Foreskin fibroblast (primary cell): ENCODE measurements at places on chromosomes 5 and 9.

GRCh38 chr9:117958726-117959125 is 254.5 kb downstream of the TLR4 start:
- no peak for DNase-seq

DNA sequence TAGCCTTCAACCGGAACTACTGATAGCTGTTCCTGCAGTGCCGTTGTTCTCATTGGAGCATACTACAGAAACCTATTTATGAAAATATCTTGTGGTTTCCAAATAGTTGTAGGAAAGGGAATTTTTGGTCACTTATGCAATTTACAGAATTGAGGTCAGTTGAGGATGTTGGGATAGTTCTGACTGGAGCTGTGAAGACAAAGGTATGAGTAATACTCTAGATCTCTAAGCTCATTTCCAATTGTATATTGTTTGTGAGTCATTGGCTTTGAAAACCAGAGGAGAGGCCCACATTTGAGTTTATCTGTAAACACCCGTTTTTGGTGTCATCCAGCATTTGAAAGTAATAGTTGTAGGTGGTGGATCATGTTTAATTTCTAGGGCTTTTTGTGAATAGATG is 561.3 kb upstream of the WWC1 start:
- DNase-seq = peak; percentile 76

DNA sequence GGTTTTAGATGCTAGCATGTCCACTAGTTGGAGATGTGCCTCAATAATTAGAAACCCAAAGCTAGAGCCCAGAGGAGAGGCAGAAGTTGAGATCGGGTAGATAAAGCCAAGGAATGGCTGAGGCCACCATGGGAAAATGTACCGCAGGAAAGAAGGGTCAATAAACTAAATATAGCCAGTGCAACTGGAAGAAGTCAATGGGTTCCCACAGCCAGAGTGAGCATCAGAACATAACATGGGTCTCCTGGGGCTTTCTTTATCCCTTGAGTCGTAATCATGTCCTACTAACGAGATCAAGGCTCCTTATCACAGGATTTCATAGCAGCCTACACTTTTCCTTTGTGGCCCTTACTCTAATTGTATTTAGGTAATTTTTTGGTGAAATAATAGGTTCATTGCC is 61.7 kb downstream of the FRMD3 start:
- no peak for DNase-seq

- no peak for DNase-seq
These were observed 49.0 kb upstream of the SARDH start for GRCh38 chr9:133786907-133787753.

GRCh38 chr9:112699230-112699629 is 18.7 kb downstream of the INIP start:
- DNase-seq = no peak

GRCh38 chr9:70120834-70121510 is 77.3 kb downstream of the MAMDC2 start:
- DNase-seq = peak; percentile 96

DNA sequence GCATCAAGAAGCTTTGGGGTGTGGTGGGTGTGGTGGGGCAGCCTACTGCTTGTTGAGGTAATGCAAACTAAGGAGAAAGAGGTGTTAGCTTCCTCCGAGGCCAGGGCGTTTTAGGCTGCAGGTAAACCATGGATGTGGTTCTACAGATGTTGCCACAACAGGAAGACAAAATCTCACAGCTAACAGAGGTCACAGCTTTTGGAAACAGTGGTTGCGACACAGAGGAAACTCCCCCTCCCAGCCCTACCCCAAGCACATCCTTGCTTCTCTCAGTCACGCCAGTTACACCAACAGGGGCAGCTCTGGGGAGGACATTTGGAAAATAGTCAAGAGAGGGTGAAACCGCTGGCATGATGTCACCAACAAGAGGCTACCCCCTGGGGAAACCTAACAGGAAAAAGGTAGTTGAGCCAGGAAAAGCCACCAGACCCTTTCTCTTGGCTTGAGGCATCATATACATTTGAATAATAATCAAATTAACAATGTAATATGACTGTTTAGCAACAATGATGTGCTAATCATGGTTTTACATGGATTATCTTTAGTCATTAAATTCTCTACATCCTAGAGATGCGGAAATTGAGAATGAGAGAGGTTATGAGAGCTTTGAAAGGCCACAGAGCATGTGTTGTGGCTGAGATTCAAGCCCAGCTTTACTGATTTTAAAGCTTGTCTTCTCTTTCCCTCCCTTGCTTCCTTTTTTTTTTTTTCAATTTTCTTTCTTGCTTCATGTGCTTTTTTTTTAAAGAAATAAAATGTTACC is 82.2 kb upstream of the IL12B start:
- no peak for DNase-seq
